ENCODE measurements at places on chromosomes 7 and 10.
A peak's percentile ranks its signal among the peaks of the same experiment; 100 is the strongest.

DNA sequence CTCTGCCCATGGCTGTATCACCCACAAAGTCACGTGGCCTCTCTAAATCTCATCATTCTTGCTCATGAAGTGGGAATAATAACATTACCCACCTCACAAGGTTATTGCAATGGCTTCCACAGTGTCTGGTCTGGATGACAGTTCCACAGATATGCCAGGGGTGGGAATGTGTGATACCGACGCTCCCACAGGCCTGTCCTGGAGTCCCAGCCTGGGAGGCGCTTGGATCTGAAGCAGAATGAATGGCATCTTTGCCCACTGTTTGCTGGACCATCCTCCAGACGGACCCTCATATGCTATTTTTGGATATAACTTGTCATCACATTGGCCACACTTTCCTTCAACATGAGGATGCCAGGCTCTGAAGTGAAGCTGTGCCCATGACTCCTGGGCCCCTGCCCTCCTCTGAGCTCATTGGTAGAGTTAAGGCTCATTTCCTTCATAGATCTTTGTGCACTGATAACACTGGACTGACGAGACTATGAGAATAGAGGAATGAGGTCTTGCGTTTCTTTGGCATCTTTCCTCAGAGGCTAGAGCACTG, 279.8 kb upstream of the ZNF32 start:
- no peak for DNase-seq

- peak; percentile 16 for DNase-seq
Measured at GRCh38 chr7:104643587-104644217, 315.3 kb downstream of the LHFPL3 start.

DNA sequence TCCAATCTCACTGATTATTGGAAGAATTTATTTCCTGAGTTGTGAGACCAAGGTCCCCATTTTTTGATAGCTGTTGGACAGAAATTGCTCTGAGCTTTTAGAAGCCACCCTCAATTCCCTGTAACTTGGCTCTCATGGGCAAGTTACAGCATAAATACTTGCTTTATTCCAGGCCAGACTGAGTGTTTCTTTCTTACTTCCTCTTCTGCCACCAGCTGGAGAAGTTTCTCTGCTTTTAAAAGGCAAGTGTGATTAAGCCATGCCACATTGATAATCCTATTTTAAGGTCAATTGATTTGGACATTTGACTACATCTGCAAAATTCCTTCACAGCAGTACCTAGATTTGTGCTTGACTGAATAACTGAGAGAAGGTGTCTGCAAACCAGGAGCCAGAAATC, 14.1 kb upstream of the TAS2R41 start:
- DNase-seq: no peak

- peak; percentile 62 for DNase-seq
Measured at GRCh38 chr10:67697724-67698131, 1.7 kb upstream of the CTNNA3 start.

GRCh38 chr10:48458662-48459048, 146.2 kb downstream of the ARHGAP22 start:
- DNase-seq: no peak

DNA sequence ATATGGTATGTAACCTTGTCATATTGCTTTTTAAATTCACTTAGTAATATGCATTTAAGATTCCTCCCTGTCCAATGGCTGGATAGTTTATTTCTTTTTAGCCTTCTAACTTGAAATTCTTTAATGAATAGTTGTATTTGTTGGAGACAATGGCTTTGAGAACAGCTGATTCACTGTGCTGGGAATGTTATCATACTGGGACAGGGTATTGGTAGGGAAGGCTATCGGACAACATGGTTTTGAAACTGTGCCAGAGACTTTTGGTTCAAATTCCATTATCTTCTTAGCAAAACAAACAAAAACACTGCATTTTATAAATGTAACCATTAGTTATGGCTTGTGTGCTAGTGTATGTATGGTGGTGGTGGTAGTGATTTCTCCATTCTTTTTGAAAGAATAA, 517.1 kb upstream of the ANKRD30A start:
- no peak for DNase-seq

GRCh38 chr10:64116707-64117106, 595.5 kb downstream of the REEP3 start:
- DNase-seq: no peak

- peak; percentile 52 for DNase-seq
Measured at GRCh38 chr7:95470452-95470851, 15.3 kb upstream of the ASB4 start.

DNA sequence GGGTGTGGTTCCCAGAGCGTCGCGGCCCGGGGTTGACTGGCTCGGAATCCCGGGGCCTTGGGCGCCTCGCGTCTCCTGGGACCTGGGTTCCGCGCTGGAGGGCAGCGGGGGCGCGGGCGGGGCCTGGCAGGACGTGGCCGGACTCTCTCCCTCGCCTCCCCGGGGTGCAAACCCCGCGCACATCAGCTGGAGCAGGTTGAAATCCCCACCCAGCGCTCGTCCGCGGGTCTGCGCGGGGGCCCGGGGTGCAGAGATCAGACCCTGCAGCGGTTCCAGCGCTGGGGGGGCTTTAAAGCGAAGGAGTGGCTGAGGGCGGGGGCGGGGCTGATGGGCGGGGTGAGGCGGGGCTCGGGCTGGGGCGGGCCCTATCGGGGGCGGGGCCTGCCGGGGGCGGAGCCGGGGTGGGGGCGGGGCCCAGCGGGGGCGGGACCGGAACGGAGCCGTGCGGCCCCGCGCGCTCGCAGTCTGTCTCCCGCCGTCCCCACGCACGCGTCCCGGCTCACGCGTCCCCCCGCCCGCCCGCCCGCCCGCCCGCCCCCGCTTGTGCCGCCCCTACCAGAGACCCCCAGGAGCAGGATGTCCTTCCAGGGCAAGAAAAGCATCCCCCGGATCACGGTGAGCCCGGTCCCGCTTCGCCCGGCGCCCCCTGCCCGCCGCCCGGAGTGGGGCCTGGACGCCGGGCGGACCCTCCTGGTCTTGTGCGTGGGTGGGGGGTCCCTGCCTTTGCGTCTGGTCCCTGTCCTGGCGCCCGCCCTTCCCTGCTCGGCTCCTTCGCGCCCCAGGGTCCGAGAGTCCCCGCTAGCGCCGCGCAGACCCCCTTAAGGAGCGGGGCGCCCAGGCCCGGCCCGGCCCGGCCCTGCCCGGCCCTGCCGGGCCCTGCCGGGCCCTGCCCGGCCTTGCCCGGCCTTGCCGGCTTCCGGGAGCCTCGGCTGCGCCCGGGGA, at the start of gene DPYSL4:
TSS of gene DPYSL4 (plus strand) at position 461 of the 942 bp plus-strand sequence. CDS start at position 577, 116 bp downstream.
- DNase-seq: peak; percentile 88

DNA sequence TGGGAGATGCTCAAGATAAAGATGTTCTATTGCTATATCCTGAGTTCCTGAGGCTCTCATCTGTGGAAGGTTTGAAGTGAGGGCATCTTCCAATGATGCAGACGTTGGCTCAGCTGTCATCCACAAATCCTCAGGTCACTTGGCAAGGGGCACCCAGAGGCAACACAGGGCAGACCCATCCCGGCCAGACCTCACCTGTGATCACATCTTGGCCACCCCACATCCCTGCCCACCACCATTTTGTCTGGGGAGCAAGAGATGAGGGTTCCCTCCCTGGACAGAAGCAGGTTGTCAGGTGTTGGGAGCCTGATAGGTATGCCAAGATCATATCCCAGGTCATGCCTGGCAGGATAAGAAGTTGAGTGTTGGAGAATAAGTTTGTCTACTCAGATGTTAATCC, 918.2 kb upstream of the ZNF722 start:
- DNase-seq: no peak

GRCh38 chr10:62844280-62845011, 28.3 kb upstream of the EGR2 start:
- DNase-seq: no peak

DNA sequence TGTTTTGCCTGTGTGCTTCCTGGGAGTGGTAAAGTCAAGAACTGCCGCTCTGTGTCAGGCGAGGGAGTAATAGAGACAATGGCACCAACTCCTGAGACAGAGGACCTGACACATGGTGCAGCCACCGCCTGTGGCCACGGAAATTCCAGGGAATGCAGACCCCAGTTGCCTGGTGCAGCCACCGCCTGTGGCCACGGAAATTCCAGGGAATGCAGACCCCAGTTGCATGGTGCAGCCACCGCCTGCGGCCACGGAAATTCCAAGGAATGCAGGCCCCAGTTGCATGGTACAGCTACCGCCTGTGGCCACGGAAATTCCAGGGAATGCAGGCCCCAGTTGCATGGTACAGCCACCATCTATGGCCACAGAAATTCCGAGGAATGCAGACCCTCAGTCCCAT, 8.7 kb downstream of the DIP2C start:
- no peak for DNase-seq

DNA sequence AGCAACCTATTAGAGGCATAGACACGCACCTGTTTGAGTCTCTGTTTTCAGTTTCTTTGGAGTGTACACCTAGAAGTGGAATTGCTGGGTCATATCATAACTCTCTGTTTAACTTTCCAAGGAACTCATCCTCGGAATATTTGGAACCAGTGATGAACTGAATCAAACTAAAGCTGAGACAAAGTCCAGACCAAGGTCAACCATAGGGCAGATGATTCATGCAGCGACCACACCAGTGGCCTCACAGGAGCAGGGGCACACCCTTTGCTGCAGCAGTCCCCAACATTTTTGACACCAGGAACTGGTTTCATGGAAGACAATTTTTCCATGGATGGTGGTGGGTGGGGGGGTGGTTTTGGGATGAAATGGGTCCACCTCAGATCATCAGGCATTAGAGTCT, 4.9 kb upstream of the OPTN start:
- DNase-seq: no peak

DNA sequence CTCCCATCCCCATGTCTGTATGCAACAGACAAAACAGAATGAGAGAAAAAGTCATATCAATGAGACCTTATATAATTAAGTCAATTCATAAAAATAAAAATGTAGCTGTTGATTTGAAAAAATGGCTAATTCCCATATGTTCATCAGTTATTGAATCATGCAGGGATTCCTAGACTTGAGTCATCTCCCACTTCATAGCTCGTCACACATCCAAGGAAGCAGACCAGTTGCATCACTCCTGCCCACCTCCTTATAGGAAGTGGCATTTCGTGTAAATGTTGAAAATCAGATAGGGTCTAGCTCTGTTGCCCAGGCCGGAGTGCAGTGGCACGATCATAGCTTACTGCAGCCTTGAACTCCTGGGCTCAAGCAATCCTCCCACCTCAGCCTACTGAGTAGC, 56.1 kb upstream of the SH2B2 start:
- DNase-seq: no peak

DNA sequence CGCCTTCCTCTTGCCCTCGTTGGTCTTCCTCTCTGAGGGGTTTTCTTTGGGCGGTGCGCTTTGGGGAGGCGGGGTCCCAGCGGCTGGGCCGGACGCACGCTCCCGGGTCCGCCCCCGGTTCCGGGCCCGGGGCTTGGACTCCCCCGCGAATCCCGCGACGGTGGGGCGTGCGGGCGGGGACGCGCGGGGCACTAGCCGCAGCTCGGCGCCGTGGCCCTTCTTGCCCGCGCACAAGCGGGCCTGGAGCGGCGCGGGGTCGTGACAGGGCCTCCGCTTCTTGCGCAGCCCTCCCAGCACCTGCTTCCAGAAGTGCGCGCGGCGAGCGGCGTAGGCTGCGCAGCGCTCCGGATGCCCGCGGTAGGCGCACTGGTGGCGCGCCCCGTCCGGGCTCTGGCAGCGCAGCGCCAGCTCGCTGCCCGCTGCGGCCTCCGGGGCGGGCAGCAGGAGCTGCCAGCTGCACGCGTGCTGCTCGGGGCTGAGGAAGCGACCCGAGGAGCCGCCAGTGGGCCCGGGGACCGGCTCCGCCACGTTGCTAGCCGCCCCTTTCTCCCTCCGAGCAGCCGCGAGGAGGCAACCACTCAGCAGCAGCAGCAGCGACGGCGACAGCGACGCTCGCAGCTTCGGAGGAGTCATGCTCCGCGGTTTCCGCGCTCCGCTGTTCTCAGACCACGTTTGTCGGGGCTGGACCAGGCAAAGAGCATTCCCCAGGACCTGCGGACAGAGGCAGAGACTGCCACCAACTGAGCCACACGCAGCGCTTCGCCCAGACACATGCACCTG, 759 bp downstream of the FGFBP3 start:
- peak; percentile 89 for DNase-seq

- DNase-seq: no peak
Measured at GRCh38 chr10:47154762-47155161, 145.2 kb upstream of the GDF10 start.

DNA sequence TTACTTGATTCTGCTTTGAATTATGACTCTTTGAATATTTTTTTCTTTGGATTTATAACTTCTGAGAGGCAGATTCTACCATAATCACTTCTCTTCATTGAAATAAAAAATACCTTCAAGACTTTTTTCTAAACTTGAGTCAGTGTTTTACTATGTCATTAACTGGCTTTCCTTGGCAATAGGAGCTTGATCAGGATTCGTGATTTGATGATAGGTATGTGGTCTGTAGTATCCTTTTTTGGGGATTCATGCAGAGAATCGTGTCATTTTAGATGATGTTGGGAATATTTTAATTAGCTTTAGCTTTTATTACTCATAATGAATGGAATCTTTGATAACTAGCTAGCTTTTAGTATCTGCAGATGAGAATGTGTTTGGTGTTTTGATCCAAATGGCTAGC, 83.3 kb downstream of the PHTF2 start:
- no peak for DNase-seq

DNA sequence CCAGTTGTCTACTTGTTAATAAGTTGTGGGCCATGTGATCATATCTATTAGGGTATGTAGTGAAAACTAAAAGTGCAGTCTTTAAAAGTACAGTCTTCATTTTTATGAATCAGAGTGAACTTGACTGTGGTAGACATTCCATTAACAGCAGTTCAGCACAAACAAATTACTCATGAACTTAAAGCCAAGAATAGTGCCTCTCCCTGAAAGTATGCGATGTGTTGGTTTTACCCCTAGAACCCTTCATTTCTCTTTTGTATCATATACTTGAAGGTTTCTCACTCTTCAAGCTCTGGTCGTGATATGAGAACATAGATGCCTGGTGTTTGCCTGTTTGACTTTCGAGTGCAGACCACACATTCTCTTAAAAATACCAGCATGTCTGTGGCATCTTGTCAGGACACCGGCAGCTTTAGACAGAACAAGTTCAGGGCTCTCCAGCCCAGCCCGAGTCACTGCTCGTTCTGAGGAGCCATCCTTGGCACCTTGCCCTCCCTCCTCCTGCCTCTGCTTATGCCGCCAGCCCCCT, 159.3 kb downstream of the LCOR start:
- no peak for DNase-seq

All from GM13976 (cell line).